ENCODE measurements at places on chromosomes 5 and 9.

- DNase-seq: no peak
These were observed 31.4 kb downstream of the CTNNA1 start for GRCh38 chr5:138784590-138784989.

- DNase-seq: no peak
These were observed 313.7 kb downstream of the NR2F1-AS1 start for GRCh38 chr5:93267276-93267675.

DNA sequence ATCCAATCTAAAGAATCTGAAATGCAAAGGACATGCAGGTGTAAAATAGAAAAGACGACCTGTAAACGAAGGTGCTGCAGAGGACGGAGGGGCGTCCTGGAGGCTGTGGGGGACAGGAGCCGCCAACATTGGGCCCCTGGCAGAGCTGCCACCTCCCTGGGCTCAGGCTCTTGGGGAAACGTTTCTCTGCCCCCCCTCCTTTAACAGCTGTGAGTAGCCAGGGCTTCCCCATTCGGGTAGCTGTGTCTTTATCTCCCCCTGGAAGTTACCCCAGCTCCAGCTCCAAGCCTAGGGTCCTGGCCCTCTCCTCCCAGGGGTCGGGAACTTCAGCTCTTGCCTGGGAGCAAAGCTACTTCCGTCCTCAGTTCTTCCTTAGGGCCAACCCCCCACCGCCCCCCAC lies 51.5 kb downstream of the PSD2 start:
- no peak for DNase-seq

DNA sequence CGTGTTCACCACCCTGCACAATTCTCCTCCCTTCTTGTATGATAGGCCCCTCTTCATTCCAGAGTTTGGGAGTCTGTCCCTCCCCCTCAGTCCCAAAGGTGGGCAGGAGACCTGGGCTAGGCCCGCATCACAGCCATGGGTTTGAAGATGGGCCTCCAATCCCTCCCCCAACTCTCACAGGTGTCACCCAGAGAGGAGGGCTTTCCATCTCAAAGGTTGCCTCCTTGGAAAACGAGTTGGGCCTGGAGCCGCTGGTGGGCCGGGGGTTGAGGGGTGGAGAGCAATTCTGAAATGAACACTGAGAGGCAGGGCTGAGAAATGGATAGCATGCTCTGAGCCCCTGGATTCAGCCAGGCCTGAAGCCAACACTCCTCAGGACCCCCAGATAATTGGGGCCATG lies 6.2 kb downstream of the ADAMTS2 start:
- DNase-seq: no peak

DNA sequence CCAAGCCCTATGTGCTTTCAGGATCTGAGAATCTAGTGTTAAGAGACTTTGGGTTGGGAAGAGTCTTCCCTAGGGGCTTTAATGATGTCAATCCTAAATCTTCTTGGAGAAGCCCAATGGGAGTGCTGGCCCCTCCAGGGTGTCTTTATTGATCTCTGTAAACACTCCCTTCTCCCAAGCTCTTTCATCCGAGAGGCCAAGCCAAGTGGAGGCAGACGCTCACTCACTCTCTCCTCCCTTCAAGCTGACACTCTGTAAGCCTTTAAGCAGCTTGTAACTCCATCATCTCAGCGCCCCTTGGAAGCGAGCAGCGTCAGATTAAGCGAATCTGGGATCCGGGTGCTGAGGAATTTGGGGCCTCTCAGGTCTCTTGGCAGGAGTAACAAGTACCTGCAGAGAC lies 37.7 kb downstream of the SPARC start:
- DNase-seq: no peak

DNA sequence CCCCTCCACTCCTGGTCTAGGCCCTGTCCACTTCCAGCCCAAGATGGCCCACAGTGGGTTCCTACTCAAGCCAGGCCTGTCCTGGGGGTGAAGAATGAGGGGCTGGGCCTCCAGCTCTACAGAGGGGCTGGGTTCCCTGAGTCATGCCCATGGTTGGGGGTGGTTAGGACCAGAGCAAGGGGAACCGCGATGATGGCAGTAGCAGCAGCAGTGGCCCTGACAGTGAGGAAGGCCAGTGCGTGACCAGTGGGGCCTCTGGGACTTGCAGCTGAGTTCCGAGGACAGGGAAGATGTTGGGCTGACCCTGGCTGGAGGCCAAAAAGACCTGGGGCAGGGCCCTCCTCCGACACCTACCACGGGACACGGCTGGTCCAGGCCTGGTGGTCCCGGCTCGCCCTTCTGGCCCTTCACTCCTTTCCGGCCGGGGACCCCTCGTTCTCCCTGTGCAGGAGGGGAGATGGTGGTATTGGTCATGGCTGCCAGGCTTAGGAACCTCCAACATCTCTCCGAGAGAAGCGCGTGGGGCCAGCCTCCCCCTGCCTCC lies 9.2 kb upstream of the PHYKPL start:
- no peak for DNase-seq

Measured in suprapubic skin (tissue), 4 donors.